ENCODE measurements at places on chromosomes 5 and 9.

DNA sequence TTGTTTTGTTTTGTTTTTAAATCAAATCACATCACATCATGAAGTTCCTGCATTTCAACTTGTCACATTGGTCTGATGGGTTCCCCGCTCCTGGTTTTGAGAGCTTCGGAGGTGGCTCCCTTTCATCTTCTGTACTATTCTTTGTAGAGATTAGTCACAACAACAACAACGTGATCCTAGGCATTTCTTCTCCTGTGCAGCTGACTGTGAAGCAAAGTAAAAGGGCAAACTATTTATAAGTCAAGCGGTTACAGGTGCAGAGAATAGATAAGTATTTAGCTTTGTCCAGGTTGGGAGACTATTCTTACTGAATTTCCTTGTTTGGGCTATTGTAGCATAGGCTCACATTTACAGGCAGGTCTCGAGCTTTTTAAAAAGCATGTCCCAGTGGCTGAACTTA, 197.7 kb upstream of the CDKN2B start:
- DNase-seq = no peak

DNA sequence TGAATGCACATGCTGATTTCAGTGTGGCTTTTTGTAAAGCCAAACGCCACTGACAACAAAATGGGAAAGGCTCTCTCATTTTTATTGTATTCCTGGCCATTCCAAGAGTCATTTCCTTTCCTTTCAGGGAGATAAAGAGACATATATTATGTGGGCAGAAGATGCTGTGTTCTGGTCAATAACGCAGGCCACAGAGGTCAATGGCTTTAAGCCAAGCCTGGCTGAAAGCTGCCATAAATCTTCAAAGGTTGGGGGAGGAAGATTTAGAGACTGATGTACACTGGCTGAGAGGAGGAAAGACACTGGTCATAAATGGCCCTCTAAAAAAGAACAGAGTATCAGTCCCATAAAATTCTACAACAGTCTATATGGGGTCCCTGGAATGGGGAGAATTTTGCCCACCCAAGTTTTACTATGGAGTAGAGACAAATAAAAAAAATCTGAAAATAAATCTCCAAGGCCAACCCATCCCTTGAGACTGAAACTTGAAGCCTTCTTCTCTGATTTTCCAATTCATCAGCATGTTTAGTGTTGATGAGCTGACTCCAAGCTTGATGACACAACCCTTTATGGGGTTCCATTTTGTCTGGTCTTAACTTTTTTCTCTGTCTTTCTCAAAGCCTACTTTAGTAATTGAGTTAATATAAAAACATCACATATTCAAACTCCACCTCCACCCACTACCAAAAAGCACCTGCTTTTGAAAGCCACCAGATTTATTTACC, 152.1 kb upstream of the SLC24A2 start:
- no peak for DNase-seq

- DNase-seq = no peak
Measured at GRCh38 chr5:1080432-1080831, 31.4 kb downstream of the SLC12A7 start.

DNA sequence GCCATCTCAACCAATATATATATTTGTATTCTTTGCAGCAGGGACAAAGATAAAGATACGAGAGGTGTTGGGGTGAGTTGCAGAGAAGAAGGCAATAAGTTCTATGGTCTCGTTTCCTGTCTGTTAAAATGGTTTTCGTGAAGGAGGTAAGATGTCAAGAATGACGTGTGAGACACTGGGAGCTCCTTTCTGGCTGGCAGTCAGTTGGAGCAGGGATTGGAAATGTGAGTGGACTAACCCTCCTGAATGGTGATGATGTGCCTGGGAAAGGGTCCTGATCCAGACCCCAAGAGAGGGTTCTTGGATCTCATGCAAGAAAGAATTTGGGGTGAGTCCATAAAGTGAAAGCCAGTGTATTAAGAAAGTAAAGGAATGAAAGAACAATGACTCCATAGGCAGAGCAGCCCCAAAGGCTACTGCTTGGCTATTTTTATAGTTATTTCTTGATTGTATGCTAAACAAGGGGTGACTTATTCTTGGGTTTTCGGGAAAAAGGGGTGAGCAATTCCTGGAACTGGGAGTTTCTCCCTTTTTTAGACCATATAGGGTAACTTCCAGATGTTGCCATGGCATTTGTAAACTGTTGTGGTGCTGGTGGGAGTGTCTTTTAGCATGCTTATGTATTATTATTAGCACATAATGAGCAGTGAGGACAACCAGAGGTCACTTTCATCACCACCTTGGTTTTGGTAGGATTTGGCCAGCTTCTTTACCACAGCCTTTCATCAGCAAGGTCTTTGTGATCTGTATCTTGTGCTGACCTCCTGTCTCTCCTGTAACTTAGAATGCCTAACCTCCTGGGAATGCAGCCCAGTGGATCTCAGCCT, 53.7 kb downstream of the SPATA31C2 start:
- no peak for DNase-seq

DNA sequence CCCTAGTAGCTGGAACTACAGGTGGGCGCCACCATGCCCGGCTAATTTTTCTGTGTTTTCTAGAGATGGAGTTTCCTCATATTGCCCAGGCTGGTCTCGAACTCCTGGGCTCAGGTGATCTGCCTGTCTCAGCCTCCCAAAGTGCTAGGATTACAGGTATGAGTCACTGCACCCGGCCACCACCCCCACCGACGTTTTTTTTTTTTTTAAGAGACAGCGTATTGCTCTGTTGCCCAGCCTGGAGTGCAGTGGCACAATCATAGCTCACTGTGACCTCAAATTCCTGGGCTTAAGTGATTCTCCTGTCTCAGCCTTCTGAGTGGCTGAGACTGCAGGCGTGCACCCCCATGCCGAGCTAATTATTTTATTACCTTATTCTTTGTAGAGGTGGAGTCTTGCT, 38.2 kb downstream of the WDR70 start:
- no peak for DNase-seq

GRCh38 chr9:121038362-121038761, 11.7 kb downstream of the C5 start:
- no peak for DNase-seq

- no peak for DNase-seq
Measured at GRCh38 chr5:152164860-152165259, 240.2 kb upstream of the GLRA1 start.

DNA sequence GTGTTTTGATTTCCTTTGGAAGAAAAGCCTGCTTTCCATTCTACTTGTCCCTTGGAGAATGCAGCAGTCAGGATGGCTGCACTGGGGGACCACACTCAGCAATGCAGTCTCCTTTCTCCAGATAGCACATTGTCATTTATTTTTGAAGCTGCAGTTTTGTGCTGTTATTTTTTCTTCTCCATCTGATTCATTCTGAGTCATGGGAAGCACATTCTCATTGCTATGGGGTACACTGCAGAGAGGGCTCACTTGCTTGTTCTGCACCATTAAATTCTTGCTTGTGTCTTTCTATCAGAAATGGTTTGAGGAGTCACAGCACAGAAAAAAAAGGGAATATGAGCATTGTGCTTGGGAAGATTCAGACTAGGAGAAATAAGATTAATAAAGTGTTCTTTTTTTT, 39.7 kb upstream of the POC5 start:
- DNase-seq = no peak

DNA sequence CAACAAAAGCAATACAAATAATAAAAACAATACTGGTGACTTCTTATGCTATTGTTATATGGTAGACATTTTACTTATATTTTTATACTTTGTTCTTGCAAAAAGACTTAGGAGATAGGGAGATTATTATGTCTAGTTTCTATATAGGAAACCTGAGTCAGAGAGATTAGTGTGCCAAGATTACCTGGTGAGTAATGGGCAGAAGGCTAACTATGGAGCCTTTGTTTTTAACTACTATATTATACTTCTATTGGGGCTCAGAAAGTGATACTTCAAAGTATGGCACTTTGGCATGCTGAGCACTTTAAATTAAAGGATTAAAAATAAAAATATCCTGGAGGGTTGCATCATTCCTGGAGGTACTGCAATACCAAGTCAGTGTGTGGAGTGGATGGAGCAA, 117.5 kb upstream of the CLINT1 start:
- DNase-seq = no peak

- no peak for DNase-seq
Measured at GRCh38 chr9:83056174-83056573, 6.8 kb downstream of the RASEF start.

DNA sequence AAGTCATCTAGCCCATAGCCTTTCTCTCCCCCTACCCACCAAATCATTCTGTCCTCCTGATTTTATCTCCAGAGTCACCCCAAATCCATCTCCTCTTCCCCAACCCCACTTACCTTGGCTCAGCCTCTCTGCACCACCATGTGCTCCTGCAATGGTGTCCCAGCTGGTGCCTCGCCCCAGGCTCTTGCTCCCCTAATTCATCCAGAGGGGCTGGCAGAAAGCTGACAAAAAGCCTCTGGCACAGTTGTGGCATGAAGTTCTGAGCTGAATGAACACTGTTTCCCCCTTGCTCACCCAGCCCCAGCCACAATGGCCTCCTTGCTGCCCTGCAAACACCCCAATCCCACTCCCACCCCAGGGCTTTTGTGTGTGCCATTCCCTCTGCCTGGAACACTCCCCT, 10.2 kb downstream of the RETREG1 start:
- DNase-seq = no peak

DNA sequence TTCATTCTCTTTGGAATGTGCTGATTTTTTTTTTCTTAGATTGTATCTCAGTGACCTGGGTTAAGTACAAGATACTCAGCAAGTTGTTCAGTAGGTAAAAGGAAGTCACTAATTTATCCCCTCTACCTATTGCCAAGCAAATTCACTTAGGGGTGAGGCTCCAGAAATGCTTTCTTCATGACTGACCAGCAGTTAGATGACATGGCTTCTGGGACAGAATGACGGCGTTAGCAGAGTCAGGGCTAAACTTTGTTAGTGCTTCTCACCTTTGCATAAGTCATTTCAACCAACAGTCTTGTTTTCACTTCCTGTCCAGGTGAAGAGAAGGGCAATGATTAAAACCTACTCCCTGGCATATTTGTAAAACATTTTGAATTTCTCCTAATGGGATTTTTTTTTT, 20.2 kb upstream of the MTAP start:
- DNase-seq = no peak

- no peak for DNase-seq
Measured at GRCh38 chr5:140146523-140146842, 20.7 kb downstream of the IGIP start.

GRCh38 chr9:18580151-18580550, 106.2 kb downstream of the ADAMTSL1 start:
- DNase-seq = no peak

- DNase-seq = no peak
Measured at GRCh38 chr5:32726086-32726557, 15.0 kb downstream of the NPR3 start.

- no peak for DNase-seq
Measured at GRCh38 chr9:128056887-128057723, 10.0 kb downstream of the NAIF1 start.

- DNase-seq = no peak
Measured at GRCh38 chr5:176157656-176158055, 80.6 kb upstream of the SIMC1 start.

DNA sequence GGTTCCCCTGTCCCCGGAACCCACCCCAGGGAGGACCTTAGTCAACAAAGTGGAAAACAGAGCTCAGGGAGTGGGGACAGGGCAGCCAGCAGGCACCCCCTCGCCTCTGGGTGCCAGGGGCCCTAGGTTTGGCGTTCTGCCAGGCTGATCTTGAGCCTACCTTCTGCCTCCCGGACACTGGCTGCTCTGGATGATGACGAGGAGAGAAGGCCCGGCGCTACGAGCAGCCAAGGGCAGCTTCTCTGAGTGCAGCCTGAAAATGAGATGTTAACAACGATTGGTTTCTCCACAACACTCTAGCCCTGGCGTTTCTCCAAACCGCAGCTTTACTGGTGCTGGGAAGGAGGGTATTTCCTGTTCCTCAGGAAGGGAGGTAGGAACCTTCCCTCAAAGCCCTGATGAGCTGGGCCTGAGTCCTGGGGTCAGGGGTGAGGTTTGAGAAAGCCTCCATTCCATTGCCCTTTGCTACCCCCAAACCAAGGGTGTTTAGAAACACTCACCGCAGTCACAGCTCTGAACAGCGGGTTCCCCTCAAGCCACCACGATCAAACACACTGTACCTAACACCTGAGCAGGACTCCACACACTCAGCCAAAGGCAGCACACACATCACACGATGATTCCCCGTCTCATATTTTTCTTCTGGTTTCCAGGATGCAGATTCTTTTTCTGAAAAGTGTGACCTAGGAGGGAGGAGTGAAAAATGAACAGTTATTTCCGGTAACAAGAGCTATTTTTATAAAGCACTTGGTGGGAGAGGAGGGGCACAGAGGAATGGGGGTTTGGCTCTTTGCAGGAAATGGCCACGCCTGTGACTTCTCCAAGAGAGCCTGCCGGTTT, at the start of gene STING1:
TSS of gene STING1 (minus strand) at position 709 of the 840 bp plus-strand sequence. CDS start 1,054 bp downstream, outside the sequence.
- peak; percentile 59 for DNase-seq

DNA sequence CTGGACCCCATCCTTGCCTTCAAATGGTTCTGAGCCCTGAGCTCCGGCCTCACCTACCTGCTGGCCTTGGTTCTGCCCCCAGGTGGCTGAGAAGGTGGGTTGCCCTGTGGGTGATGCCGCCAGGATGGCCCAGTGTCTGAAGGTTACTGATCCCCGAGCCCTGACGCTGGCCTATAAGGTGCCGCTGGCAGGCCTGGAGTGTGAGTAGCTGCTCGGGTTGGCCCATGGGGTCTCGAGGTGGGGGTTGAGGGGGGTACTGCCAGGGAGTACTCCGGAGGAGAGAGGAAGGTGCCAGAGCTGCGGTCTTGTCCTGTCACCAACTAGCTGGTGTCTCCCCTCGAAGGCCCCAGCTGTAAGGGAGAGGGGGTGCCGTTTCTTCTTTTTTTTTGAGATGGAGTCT, 5.2 kb downstream of the CEL start:
- no peak for DNase-seq

DNA sequence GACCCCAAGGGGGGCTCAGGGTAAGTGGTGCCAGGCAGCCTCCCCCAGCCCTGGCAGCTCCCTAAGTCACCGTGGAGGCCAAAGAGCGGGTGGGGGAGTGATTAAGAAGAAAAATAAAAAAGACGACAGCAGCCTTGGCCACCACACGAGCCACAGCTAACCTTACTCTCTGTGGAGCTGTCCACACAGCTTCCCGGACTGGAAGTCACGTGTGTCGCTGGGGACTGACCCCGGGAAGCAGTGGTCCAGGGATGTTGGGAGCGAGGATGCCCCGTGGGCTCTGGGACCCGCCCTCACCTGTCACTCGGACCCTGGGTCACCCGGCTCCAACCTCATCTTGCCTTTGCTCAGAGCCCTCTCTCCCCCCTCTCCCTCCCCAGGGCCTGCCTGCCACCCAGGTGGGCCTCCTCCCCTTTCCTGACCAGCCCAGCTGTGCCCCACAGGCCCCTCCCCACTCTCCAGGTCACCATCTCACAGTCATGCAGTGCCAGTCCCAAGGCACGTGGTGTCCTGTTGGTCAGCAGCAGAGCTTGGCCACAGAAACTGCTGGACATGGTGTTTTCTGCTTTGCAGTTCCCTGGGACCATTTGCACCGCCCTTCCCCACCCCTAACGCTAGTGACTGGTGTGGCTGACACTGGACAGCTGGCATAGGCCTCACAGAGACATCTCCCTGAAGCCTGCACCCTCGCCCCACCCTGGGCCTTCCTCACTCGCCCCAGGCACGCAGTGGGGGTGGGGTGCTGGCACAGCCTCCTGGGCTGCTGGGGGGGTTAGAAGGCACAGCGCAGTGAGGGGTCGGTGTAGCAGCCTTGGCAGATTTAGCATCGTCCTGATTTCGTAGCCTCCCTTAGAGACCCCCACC, 9.8 kb upstream of the EXOC3 start:
- no peak for DNase-seq
